ENCODE measurements at places on chromosomes 3 and 15. TPM values are rescaled to one million over a fixed set of nuclear protein-coding genes. Genes with fewer than 3 reads are reported as not detected.

DNA sequence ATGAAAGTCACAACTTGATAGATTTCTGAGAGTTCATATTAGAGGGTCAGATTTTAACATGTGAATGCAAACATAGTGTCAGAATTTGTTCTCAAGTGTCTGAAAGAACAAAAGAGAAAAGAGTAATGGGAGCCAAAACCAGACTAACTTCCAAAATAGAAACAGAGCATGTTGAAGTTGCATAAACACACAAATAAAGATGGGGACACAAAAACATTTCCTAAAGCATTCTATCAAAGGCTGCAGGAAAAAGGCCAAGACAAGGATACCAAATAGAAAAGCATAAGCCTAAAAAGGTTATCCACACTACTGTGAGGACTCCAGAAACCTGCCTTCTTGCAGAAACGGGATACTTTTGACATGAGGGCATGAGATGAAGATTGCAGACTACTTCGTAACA is 2.8 kb downstream of the FHIT start:
- no peak for DNase-seq

DNA sequence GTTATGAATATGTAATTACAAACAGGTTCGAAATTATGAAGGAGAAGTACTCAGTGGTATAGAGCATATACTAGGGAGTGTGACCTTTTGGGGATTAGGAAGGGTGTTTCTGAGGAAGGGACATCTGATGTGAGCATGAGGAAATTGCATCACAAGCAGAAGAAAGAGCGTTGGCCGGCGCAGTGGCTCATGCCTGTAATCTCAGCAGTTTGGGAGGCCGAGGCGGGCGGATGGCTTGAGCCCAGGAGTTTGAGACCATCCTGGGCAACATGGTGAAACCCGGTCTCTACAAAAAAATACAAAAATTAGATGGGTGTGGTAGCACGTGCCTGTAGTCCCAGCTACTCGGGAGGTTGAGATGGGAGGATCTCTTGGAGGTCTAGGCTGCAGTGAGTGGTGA is 6.9 kb downstream of the CMTM7 start:
- no peak for DNase-seq

DNA sequence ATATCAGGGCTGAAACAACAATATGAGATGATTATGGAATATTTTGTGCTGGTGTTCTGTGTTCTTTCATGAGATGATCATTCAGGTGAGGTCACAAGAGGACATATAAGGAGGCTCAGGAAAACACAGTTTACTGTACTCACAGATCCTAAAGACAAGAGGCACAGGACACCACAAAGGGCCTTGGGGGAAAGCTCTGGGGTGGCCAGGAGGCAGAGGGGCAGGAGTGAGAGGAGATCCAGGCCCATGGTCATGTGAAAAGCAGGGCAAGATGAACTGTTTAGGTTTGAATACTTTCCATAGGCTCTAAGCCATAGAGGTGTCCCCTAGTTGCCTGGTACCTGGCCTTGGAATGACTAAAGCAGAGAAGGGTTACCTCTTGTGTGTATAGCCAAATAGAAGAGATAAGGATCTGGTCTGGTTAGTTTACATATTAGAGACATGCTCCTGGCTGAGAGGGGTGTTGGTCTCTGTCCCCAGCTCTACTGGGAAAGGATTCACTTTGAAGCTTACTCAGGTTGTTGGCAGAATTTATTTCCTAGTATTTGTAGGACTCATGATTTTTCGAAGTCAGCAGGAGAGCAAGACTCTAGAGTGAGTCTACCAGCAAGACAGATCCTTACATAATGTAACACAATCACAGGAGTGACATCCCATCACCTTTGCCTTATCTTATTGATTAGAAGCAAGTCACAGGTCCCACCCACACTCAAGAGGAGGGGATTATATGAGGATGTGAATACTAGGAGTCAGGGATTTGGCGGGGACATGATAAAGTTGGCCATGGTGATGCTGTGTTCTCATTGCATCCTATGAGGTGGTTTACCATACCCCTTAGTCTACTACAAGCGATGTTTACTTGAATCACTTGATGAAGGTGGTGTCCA is 11.3 kb upstream of the TM4SF1 start:
- DNase-seq = no peak

DNA sequence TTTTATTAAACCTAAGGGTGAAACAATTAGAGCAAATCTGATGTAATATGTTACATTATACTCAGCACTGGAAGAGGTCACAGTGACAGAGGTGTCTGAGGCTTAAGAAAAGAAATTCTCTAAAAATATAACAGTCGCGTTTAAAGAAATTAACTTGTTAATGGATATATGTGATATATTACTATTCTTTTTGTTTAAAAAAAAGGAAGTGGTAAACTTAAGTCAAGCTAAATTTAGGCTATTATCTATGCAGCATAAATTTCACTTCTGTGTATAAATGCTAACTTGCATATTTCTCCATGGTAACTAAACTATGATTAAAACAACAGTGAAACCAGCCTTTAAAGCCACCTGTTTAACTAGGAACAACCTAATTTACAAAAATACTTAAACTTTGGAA is 191.3 kb downstream of the FOXP1 start:
- no peak for DNase-seq

DNA sequence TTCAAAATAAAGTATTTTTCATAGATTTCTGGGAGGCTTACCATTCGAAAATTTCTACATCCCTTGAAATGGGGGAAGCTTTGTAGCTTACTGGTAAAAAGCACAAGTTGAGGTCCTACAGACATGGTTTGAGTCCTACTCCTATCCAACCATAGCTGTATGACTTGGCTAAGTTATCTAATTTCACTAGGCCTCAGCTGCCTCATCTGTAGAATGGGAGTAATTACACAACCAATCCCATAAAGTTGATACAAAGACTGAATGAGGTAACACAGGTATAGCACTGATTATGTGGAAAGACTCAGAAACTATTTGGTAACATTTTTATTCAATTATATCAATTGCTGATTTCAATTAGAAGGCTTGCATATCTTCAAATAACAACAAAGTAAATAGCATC is 157.4 kb downstream of the PLD1 start:
- DNase-seq = no peak

GRCh38 chr15:81339321-81339720 is 15.4 kb upstream of the STARD5 start:
- no peak for DNase-seq

Gene TGM5
- not detected for total RNA-seq

Gene LMAN1L
- total RNA-seq = not detected
